Epithelial cell of proximal tubule (primary cell): ENCODE measurements at places on chromosomes 5 and 9.
A peak's percentile ranks its signal among the peaks of the same experiment; 100 is the strongest.

GRCh38 chr9:109875495-109876129 is 95.6 kb downstream of the PALM2AKAP2 start:
- no peak for DNase-seq

GRCh38 chr9:124940521-124940893 is 376 bp downstream of the GOLGA1 start:
- no peak for DNase-seq

GRCh38 chr5:32833663-32834062 is 122.5 kb downstream of the NPR3 start:
- DNase-seq, result no peak

- DNase-seq, result peak; percentile 72
These were observed 61.1 kb downstream of the DIAPH1 start for GRCh38 chr5:141557681-141558136.

GRCh38 chr5:135437422-135437795 is 9.7 kb downstream of the DCANP1 start:
- no peak for DNase-seq

DNA sequence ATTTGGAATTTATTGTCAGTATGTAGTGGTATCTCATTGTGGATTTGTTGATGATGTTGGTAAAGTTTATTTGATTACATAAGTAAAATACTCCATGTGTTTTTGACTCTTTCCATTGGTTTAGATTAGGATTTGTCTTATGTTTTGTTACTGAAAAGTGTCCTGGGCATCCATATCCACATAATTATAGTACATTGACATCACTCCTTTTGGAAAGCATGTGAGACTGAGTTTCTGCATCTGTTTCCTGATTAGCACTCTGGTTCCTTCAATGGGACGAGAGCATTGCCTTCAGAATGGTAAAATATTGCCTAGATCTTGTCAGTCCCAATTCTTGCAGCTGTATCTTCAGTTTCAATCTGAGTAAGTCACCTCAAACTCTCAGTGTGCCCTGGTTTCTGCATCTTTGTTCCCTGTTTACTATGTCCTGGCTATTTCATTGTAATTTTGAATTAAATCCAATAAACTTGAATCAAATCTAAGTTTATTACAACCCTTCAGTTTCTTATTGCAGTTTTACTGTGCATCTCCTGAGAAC is 128.1 kb downstream of the FBXO38 start:
- DNase-seq, result no peak

GRCh38 chr5:147818290-147818689 is 13.2 kb downstream of the SPINK1 start:
- DNase-seq, result no peak

DNA sequence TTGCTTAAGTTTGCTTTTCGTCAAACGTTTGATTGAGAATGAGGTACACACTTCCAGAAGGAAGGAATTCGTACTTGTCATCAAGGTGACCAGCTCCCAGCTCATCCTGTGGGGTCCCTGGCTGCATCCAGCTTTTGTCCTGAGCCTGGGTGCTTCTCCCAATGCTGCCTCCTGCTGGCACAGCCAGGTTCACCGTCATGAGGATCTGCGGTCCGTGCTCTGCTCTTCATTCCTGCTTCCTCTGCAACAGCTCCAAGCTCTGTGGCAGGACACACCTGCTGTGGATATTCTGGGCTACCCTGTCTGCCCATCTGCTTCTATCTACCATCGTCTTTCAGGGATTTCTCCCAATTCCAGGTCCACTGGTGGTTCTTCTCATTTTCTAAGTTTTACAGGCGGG is 13.3 kb upstream of the UBE2QL1 start:
- DNase-seq, result no peak

DNA sequence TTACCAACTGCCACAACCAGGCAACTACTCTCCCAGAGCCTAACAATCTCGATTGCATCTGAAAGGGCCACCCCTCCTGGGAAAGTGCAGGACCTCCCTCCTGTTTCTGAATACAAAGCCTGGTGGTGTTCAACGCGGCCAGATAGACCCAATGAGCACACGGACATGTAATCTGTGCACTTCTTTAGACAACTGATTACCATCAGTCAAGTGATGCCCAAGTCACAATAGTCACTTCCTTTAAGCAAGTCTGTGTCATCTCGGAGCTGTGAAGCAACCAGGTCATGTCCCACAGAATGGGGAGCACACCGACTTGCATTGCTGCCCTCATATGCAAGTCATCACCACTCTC is 739 bp downstream of the C9orf72 start:
- no peak for DNase-seq

- no peak for DNase-seq
These were observed 212.2 kb downstream of the SMARCA2 start for GRCh38 chr9:2227144-2227867.

DNA sequence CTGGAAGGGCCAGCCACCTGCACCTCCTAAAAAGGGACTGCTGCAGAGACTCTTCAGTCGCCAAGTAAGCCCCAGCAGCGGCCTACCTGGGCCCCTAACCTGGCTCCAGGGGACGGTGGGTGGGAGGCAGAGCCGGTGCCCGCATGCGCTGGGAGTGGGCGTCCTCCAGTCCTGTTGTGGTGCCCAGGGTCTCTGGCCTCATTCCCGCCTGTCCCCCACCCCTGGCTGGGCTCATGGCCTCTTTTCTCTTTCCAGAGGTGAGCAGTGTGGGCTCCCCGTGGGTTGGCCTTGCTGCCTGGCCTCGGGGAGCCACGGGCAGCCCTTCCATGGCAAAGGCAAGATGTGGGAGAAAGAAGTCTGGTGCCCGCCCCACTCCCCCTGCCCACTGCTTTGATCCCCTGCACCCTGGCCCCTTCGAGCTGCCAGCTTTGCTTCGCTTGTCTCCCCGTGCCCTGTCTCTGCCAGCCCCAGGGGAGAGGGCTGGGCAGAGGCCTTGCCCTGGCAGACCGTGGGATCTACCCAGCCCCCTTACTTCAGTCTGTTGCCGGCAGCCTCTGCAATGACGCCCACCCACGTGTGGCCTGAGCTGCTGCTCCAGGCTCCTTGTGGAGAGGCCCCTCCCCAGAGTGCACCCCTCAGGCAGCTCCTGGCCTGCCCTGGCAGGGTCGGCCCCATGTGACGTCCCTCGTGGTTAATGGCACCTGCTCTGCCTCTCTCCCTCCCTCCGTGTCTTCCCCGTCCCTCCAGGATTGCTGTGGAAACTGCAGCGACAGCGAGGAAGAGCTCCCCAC is 5.4 kb upstream of the PRR7 start:
- DNase-seq, result no peak

- no peak for DNase-seq
These were observed 56.2 kb upstream of the GARNL3 start for GRCh38 chr9:127208416-127208815.

- DNase-seq, result no peak
These were observed 1920.3 kb upstream of the WWC1 start for GRCh38 chr5:166370928-166371690.

DNA sequence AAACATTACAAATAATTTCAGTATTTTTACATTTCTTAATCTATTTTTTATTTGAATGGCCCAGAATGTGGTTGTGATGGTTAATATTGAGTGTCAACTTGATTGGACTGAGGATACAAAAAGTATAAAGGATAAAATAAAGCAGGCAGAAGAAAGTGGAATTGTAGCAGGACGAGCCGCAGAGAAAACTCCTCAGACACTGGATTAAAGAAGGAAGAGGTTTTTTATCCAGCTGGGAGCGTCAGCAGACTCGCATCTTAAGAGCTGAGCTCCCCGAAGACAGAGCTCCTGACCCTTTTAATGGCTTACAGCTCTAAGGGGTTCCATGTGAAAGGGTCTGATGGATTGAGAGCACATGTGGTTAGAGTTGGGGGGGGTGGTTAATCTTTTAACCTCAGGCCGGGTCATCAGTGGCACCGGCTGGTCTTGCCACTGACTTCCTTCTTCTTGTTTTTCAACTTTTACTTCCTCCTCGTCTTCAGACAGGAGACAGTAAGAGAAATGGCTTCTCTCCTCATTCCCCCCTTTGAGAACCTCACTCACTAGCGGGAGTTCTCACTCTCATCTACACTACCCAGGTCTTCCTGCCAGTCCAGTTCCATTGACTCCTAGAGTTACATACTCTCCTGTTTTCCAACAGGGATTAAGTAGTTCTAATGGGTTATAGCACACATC is 80.0 kb downstream of the TMEM161B start:
- no peak for DNase-seq

DNA sequence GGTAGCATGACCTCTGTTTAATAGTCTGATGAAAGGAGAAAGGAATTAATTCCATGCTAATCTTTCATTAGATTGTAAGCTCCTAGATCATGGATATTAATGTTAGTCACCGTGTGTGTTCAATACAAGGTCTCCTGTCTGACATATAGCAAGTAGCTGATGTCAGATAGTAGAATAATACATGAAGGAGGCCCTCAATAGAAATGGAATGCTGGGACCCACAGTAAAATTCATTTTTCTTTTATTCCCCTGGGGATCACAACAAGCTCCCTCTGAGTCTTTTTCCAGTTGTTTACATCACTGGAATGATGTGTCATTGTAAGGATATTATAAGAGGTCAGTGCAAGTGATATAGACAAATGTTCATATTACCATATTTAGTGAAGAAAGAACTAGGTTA is 240.3 kb upstream of the TRPC7 start:
- DNase-seq, result no peak

- DNase-seq, result no peak
These were observed 557.3 kb downstream of the RAB3C start for GRCh38 chr5:59140133-59140532.

GRCh38 chr5:169050636-169051035 is 250.3 kb downstream of the SLIT3 start:
- no peak for DNase-seq

- DNase-seq, result no peak
These were observed 25.8 kb downstream of the SH3PXD2B start for GRCh38 chr5:172428224-172429166.

DNA sequence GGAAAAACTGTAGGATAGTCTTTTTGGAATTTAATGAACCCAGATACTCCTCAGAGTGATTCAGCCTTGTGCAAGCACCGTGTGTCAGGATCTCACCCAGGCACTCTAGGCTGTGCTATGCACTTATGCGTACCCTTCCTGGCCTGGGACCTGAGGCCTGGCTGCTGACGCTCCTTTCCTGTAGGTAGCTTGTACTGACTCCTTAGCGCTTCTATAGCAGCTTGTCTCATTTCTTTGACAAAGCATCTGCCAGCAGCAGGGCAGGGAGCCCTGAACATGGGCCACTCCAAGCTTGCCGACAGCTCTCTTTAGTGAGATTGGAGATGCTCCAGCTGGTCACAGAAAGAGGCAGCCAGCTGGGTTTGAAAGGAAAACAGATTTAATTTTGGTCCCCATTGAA is 147.3 kb downstream of the SGCD start:
- DNase-seq, result no peak

DNA sequence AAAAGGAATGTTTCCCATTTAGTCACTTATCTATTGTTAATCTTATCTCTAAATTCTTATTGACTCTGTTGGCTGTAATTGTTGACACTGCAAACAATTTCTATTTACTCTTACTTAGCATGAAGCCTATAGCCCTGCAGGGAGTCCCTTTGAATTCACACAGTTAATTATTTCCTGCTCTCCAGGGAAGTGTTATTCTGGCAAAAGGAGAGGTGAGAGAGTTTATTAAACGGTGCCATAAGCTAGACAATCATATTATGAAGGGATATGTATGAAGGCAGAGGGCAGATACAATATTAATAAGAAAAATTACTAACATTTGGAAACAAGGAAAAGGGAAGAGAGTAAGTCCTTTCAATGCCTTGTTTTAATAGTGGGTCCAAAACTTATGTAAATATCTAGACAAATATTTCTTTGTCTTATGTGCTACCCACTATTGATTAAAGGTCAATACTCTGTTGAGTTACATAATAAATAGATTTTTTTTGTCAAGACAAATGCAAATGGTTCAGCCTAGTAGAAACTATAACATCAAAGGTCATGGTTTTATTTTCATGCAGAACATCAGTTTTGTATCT is 107.1 kb downstream of the CDH18 start:
- DNase-seq, result no peak

DNA sequence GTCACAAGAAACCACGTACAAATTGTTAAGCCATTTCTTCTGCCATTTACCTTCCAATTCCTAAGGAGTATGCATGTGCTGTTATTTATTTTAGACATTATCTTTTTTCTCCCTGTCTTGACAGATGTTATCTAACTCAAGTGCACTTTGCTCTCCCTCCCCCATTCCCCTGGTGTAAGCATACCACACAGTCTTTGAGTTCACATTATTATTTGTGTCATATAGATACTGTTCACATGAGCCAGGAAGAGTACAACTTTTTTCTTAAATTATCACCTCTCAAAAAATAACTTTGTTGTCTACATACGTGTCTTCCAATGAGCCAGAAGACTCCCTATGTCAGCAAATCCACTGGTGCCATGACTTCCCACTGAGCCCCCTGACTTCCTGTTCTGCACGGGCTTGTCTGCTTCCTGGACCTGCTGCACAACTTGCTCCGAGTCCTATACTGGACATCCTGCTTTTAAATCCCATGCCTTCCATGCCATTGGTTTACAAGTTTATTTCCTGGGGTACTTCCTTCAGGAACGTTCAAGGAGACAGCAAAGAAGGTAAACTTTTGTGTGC is 19.9 kb upstream of the FAM120A start:
- DNase-seq, result no peak

DNA sequence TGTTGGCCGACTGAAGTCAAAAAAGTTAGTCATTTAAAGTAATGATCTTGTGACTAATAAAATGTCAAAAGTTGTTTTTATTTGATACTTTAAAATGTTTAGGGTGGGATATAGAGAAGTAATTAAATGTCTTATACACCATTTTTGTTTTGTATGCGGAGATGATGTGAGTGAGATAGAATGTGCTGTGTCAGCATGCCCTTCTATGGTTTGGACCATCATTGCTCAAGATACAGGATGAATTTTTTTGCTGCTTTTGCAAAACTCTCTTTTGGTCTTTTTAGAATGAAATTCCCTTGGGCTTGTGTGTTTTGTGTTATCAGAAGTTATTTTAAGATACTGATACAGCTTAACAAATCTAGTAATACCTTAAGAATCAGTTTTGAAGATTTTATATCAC is 12.5 kb downstream of the SRFBP1 start:
- no peak for DNase-seq

GRCh38 chr9:18942801-18943200 is 90.2 kb downstream of the SAXO1 start:
- no peak for DNase-seq

DNA sequence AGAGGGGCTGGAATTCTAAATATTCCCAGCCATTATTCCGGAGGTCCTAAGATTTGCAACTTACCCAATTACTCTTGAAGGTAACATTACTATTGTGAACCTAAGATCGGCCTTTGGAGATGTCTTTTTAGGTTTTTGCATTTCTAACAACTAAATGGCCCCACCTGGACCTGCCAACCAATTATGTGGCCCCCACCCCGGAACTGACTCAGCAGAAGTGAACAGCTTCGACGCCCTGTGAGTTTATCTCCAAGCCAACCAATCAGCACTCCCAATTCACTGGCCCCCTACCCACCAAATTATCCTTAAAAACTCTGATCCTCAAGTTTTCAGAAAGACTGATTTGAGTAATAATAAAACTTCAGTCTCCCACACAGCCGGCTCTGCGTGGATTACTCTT is 62.9 kb downstream of the NEURL1B start:
- DNase-seq, result no peak

GRCh38 chr9:32350682-32351081 is 33.8 kb upstream of the ACO1 start:
- no peak for DNase-seq

GRCh38 chr5:179307931-179308471 is 37.3 kb downstream of the ADAMTS2 start:
- no peak for DNase-seq
